Mesothelial cell of epicardium (in vitro differentiated cells): ENCODE measurements at places on chromosomes 6 and 20.

DNA sequence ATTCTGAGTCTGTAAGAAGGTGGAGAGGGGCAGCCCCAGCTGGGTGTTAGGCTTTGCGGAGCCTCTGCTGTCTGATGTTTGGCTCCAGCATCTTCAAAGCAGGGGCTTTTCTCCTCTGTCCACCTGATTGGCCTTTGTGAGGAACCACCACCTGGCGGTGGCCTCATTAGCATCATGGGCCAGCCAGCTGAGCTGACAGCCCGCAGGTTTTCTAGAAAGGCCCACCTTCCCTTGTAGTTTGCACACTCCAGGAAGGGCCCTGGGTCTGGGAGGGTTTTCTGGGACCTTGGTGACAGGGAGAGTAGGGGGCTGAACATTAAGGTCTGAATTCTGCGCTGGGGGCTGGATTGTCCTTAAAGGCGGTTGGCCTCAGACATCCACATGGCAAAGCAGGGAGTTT, 11.6 kb downstream of the IGF2R start:
- no peak for DNase-seq

DNA sequence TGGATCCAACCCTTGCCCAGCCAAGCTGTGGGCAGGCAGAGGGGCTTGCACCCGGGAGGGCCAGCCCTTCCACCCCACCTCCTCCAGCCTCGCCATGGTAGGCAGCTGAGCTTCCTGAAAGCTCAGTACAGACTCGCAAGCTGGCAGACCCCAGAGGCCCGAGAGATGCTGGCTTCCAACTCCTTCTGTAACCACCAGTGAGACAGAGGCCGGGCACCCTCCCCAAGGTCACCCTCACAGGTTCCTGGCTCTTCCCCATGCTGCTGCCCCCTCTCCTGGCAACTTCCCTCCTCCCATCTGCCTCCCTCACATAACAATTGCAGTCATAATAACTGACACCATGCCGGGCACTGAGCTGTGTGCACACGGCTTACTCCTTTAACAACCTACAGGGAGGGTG, 26.2 kb upstream of the NOL4L start:
- no peak for DNase-seq

DNA sequence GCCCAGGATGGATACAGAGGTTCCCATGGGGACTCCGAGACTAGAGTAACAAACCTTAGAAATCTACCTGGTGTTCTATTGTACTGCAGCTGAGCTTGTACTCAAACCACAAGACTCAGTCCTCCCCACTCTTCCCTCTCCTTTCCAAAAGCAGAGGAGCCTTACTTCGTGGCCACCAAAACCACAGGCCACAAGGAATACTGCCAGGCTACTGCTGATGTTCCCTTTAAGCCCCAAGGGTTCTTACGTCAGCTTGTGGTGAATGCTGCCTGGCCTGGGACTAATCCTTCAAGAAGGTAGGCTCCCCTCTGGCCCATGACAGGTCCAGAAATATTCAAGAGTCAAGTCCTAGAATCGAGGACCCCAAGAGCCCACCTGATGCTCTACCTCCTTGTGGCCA, 10.5 kb upstream of the DEFB128 start:
- DNase-seq = no peak

DNA sequence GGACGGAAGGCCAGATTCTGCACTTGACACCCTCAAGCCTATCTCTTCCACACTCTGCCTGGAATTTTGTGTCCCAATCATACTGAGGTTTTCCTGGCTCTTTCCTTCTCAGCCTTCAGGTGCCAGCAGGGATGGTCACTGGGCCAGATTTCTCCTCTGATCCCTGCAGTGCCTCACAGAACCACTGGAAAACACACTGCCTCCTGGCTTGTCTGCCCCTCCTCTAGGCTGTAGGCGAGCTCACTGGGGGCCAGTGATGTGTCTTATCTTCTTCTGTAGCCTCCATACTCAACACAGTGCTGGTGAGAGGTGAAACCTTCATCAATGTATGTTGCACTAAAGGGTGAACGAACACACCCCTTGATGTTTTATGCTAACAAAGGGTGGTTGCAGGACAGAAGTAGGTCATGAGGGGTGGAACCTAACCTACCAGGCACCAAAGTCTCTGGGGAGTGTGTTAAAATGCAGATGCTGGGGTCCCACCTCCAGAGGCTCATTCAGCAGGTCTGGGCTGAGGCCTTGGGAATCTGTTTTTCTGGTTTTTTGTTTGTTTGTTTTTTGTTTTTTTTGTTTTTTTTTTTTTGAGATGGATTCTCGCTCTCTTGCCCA, 80.3 kb downstream of the CDH26 start:
- no peak for DNase-seq

DNA sequence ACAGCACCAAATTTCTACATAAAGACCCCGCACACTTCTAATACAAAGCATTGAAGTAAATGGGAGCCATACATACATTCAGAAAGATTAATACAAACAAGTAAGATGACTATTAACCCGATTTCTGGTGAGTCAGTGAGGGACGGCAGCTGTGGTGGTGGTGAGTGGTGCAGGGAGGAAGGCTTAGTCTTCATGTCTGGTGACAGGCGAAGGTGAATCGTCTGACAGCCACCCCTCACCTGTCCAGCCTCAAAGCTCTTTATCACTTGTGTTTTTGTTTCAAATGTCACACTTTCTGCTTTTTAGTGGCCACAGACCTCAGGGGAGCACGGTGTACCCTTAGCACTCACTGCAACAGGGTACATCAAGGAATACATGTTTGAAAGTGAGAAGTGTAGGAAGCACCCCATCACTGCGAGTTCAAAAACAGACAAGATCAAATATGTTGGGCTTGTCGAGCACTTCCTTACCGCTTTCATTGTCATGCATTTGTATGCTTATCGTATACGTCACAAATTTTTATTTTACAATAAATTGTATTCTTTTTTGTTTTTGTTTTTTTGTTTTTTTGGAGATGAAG, 63.5 kb downstream of the IRF4 start:
- no peak for DNase-seq
